ENCODE measurements at places on chromosomes 3 and 15.

- no peak for DNase-seq
Measured at GRCh38 chr3:175274474-175275218, 415.5 kb downstream of the NAALADL2 start.

- DNase-seq, result no peak
Measured at GRCh38 chr3:8768364-8769087, 887 bp downstream of the OXTR start.

- no peak for DNase-seq
Measured at GRCh38 chr3:70095260-70095659, 95.7 kb downstream of the SAMMSON start.

DNA sequence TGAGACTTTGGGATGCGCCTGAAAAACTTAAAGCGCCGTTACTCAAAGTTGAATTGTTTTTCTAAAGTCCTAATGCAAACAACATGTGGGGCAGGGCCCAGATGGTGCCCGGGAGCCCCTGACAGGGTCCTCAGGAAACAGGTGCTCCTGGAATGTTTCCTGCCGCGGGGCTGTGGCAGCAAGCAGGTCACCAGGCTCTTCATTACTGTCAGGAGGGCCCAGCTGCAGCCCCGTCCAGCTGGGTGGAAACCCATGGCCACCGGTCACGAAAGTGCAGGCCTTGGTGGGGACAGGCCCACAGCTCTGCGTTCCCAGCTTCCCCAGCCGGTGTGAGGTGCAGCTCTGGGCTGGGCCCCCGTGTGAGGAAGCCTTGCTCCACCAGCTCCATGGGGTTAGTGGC is 63.9 kb upstream of the GATA2 start:
- no peak for DNase-seq
